ENCODE measurements at places on chromosomes 7 and 10.

GRCh38 chr7:50805447-50806125 is 22.9 kb upstream of the GRB10 start:
- no peak overlapping the region for H3K27ac ChIP-seq
- no peaks in the 10 kb centered on the region for H3K27me3 ChIP-seq
- H3K4me1 ChIP-seq, result no peaks in the 10 kb centered on the region
- no peaks in the 10 kb centered on the region for H3K36me3 ChIP-seq
- no peak overlapping the region for H3K4me3 ChIP-seq
- DNase-seq, result no peak

DNA sequence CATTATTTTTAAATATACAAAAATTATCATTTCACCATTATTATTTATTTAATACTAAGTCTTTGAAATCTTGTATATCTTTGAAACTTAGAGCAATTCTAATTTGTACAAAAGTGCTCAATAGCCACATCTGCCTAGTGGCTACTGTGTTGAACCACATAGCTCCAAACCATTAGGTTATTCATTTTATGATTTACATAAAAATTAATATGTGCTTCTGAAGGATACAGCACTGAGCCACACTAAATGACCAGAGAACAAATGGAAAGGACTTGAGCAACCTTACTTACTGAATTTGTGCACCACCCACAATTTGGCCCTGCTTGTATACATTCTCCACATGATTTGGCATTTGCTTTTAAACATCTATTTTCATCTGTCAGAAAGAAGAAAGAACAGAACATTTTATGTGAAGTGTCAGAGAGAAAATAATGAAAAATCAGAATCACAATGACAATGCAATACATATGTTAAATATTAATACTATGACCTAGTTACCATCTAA is 25.8 kb downstream of the ITGB1 start:
- no peak overlapping the region for H3K4me3 ChIP-seq
- no peak for DNase-seq
- H3K27me3 ChIP-seq, result no peaks in the 10 kb centered on the region
- H3K36me3 ChIP-seq, result peaks cover 9% of the 10 kb centered on the region

DNA sequence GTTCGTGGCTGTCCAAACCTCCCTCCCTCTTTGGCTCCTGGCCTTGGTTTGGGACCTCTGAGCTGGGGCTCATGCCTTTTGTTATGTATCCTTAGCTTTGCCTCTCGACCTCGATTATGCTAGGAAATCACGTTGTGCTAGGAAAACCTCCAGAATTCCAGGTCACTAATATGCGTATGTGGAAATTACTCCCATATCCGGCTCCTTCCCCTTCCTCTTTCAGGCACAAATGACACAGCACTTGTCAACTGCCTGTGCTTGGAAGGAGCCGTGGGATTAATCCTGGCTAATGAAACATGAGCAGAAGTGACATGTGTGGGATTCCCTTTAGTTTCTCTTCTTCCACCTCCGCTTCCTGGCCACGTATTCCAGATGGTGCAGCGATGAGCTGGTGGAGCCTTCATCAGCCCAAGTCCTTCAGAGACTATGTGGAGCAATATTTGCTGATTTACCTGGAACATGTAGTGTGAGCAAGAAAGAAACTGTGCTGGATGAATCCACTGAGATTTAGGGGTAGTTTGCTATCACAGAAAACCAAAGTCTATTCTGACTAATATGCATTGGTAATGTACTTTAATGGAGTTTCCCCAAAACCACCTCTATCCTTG is 149.2 kb downstream of the REEP3 start:
- H3K36me3 ChIP-seq, result no peaks in the 10 kb centered on the region
- H3K27me3 ChIP-seq, result no peaks in the 10 kb centered on the region
- no peak overlapping the region for H3K4me3 ChIP-seq
- peaks cover 8% of the 10 kb centered on the region for H3K4me1 ChIP-seq
- DNase-seq, result no peak

- no peaks in the 10 kb centered on the region for H3K36me3 ChIP-seq
- H3K27me3 ChIP-seq, result no peaks in the 10 kb centered on the region
- no peak overlapping the region for H3K4me3 ChIP-seq
Measured at GRCh38 chr10:44361109-44361508, 23.8 kb downstream of the CXCL12 start.

DNA sequence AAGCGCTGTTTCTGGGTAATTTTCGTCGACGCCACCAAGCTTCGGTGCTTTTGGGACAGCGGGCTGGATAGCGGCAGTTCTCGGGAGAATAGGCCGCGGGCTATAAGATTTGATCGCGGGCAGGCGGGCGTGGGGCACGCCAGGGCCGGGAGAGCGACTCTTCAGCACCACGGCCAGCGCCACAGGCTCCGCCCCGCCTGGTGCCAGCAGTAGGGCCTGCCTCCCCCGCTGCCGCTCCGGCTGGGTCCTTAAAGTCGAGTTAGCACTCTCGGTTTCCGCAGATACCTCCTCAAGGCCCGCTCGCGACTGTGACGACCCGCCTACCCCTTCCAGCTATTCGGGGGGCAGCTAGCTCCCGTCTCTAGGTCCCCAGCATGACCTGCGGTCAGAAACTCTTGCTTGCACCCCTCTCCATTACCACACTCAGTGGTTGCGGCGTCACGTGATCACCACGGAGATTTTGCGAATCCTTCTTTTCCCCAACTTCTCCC is 9.4 kb downstream of the NXPH1 start:
- no peaks in the 10 kb centered on the region for H3K27me3 ChIP-seq
- peak overlapping the region; percentile 19 for H3K4me3 ChIP-seq
- DNase-seq, result no peak
- no peaks in the 10 kb centered on the region for H3K4me1 ChIP-seq

DNA sequence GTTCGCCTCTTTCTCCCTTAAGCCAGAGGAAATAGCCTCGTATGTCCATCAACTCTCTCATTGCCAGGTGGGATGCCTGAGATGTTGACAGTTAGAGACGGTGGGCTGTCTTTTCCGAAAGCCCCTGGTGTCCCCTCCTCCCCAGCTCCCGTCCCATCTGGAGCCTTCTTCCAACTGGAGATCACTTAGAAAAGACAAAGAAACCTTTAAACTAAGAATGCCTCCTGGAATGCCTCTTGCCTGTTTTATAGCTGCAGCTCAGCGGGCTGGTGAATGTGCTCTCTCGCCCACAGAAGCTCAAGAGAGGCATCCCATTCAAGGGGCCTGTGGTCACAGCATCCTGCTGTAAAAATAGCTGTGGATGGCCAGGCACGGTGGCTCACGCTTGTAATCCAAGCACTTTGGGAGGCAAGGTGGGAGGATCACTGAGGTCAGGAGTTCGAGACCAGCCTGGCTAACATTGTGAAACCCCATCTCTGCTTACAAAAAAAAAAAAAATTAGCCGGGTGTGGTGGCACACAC is 5.2 kb upstream of the MYL10 start:
- H3K27me3 ChIP-seq, result no peaks in the 10 kb centered on the region
- DNase-seq, result no peak
- H3K4me1 ChIP-seq, result no peaks in the 10 kb centered on the region
- H3K27ac ChIP-seq, result no peak overlapping the region
- H3K36me3 ChIP-seq, result no peaks in the 10 kb centered on the region

DNA sequence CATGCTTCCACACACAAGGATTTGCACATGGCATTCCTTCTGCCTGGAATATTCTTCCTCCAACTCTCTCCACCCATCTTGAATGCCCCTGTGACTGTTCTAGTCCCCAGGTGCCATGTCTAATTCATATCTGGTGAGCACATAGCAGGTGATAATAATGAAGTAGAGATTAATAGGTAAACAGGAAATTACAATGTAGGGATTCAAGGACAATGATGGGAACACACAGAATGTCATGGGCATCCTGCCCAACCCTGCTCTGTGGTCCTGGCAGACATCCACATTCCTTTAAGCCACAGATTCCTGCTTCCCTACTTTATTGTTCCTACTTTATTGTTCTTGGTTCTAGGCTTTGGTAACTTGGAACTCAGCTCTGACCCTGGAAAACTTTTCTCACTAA is 115.8 kb downstream of the THSD7A start:
- no peak overlapping the region for H3K27ac ChIP-seq
- no peak overlapping the region for H3K4me3 ChIP-seq
- H3K36me3 ChIP-seq, result no peaks in the 10 kb centered on the region
- H3K4me1 ChIP-seq, result no peaks in the 10 kb centered on the region
- no peak for DNase-seq

- no peak overlapping the region for H3K27ac ChIP-seq
- no peak for DNase-seq
- H3K4me1 ChIP-seq, result no peaks in the 10 kb centered on the region
- no peaks in the 10 kb centered on the region for H3K36me3 ChIP-seq
Measured at GRCh38 chr7:86768394-86768793, 124.7 kb downstream of the GRM3 start.

GRCh38 chr7:39808796-39809481 is 141.1 kb upstream of the CDK13 start:
- DNase-seq, result no peak
- H3K4me1 ChIP-seq, result no peaks in the 10 kb centered on the region
- H3K27ac ChIP-seq, result no peak overlapping the region
- no peaks in the 10 kb centered on the region for H3K27me3 ChIP-seq

DNA sequence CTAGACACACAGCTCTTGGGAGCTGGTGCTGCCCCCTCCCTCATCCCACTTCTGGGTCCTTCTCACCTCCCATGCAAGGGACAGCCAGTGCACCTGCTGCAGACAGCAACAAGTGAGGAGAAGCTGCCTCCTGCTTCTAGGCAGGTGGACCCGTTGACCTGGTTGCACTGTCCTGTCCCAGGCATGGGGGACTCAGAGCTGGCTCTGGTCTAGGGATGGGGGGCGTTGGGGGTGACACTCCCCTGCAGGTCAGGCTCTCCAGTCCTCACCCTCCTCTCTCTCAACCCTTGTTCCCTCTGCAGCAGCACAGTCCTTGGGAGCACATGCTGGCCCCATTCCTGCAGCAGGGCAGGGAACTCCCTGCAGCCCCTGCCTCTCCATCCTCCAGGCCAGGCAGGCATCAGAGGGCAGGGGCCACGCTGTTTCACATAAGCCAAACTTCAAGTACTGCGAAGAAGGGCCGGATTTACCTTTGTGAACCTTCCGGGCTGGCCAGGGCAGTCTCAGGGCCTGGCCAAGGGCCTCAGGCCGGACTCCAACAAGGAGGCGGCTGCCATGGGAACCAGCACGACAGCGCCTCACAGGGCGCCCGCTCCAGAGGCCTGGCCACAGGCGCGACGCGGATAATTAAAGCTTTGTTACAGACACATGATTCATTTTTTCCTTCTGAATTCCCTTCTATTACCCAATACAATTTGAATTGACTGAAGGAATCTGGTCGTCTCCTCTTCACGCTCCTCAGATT is 48.5 kb downstream of the RASGEF1A start:
- H3K27me3 ChIP-seq, result no peaks in the 10 kb centered on the region
- H3K4me1 ChIP-seq, result no peaks in the 10 kb centered on the region
- H3K36me3 ChIP-seq, result no peaks in the 10 kb centered on the region
- no peak overlapping the region for H3K4me3 ChIP-seq
- H3K27ac ChIP-seq, result no peak overlapping the region

GRCh38 chr10:102639537-102639936 is 4.7 kb upstream of the TRIM8 start:
- H3K4me1 ChIP-seq, result peaks cover 4% of the 10 kb centered on the region
- no peak for DNase-seq
- no peaks in the 10 kb centered on the region for H3K36me3 ChIP-seq
- no peak overlapping the region for H3K4me3 ChIP-seq
- no peaks in the 10 kb centered on the region for H3K27me3 ChIP-seq
- no peak overlapping the region for H3K27ac ChIP-seq
